ENCODE measurements at places on chromosomes 11 and 22.

DNA sequence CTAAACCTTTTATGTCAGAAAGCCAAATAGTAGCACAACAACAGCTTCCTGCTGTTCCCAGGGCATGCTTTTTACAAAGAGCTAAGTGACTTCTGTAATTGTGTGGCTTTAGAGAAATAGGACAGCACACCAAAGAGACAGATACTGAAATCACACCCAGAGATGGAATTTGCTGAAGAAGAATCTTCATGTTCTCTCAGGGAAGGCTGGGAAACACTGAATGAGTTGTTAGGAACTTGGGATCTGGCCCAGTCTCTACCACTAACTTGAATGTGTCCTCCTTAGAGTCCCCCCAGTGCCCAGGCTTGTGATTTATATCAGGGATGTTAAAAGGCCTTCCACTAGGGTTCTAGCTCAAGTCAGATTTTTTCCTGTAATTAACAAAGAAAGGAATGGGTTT, 175.2 kb downstream of the DBX1 start:
- no peak for ATAC-seq

GRCh38 chr22:19669570-19669969, 44.7 kb upstream of the SEPTIN5 start:
- no peak for ATAC-seq

GRCh38 chr11:47469361-47470179, 20.6 kb upstream of the RAPSN start:
- ATAC-seq: no peak

DNA sequence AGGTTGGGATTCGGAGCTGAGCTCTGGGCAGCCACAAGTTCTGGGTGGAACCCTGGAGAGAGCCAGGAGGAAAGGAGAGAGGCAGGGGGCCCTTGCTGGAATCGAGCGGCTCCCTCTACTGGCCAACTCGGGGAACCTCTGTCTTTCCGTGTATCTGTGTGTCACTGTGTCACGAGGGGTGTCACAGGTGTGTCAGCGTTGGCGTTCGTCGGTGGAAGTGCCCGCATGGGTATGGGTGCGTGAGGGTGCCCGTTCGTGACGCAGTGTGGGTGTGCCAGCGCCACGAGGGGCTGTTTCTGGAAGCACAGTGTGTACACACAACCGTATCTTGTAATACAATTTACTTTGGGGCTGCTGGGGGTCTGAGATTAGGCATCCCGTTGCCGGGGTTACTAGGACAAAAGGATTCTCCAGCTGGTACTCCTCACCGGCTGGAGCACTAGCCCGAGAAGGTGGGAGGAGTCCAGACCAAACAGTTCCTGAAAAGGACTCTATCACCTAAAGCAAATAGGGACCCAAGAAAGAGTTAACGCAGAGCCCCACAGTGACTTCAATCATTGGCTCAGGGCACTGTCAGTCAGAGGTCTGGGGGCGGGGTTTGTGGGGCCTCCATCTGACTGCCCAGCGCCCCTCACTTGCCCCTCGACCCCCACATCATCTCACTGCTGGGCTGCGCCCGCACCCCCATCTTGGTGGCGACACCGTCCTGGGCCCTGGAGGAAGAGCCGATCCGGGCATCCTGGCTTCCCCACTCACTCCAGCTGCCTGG, 2.6 kb upstream of the BCL9L start:
- ATAC-seq: peak; percentile 68

GRCh38 chr11:107996006-107996776, 12.5 kb upstream of the CUL5 start:
- no peak for ATAC-seq

Measured in activated T-helper 17 cell treated with anti-CD3 and anti-CD28 coated beads, Interleukin-2, amount 50 U/mL, for 72 hours (primary cell).